Progenitor cell of endocrine pancreas (in vitro differentiated cells): ENCODE measurements at places on chromosomes 5 and 9.

DNA sequence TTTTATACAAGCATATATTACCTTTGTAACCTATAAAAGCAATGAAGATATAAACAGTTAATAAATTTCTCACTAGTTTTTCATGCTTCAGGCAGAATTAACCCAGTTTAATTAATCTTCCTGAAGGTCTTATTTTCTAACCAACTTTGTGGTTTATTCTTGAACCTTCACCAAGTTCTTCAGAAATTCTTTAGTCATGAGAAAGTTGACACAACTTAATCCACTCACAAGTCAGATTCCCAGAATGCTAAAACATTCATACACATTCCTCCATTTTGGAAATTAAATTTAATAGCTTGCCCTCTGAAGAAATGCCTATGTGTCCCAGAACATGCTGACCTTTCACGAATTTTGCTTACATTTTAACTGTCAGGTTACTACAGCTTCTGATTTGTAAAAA is 105.4 kb upstream of the PAM start:
- DNase-seq = no peak

- DNase-seq = no peak
Measured at GRCh38 chr9:108687006-108687987, 168.5 kb downstream of the ACTL7B start.

GRCh38 chr9:113578882-113579282 is 115.4 kb downstream of the RGS3 start:
- no peak for DNase-seq

GRCh38 chr9:138014563-138014945 is 137.0 kb downstream of the CACNA1B start:
- no peak for DNase-seq
